ENCODE measurements at places on chromosomes 12 and 14. TPM values are rescaled to one million over a fixed set of nuclear protein-coding genes. Genes with fewer than 3 reads are reported as not detected.

KRT78 gene
- not detected for total RNA-seq

EFS gene
- 0.47 TPM for total RNA-seq

KRT83 gene
- not detected for total RNA-seq

RAB35 gene
- total RNA-seq, result 21.6 TPM

TGM1 gene
- 0.16 TPM for total RNA-seq

Data from bronchial smooth muscle cell (primary cell).